HFF-Myc (cell line): ENCODE measurements at places on chromosomes 3 and 15.
A peak's percentile ranks its signal among the peaks of the same experiment; 100 is the strongest.

DNA sequence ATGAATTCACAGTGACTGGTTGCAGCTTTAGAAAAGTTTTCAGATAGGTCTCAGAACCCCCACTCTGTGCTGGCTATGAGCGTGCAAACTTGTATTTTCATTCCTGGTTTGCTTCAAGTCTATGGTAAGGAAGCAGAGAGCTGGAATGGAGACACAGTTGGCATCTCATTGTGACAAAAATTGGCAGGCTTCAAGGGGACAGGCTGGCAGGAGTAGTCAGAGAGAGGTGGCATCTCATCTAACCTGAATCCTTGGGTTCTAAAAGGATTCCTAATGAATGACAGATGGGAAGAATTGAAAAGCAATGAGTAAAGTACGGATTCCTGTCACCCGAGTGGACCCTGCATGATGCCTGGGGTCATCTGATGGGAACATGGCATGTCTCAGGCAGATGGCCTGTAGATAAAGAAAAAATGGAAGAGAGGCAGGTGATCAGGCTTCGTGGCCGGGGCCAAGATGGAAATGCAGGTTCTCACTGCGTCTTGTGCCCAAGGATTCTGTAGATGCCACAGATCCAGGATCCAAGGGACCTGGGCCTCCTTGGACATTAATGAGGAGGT, 89.4 kb upstream of the ABHD17C start:
- no peak for DNase-seq

- no peak for DNase-seq
Observed at GRCh38 chr15:59335207-59335786, 37.4 kb downstream of the MYO1E start.

GRCh38 chr3:64354221-64354620, 129.0 kb upstream of the PRICKLE2 start:
- DNase-seq, result no peak

- DNase-seq, result no peak
Observed at GRCh38 chr3:36800533-36801116, 36.3 kb upstream of the DCLK3 start.

DNA sequence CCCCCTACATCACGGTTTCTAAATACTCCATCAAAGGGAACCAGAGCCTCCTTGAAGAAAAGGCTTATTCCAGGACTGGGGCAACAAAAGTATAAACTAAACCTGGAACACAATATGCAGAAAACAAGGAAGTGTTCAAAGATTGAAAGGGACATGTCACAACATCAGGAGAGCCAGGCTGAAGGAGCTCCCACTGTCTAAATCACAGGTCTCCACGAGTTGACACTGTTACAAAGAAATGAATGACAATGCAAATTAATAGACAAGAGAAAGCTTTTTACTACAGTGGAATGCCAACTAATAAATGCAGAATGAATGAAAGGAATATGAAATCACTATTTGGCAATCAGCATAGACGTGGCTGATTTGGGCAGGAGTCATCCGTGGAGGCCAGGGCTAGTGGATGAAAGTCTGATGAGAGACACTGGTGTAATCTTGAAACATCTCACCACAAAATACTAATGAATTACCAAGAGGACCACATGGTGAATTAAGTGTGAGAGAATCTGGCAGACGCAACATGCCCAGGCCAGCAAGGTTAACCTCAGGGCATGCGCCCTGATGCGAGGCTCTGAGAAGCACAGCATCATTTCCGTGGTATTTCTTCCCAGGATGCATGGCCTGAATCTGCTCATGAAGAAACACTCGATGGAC, 123.8 kb upstream of the TJP1 start:
- DNase-seq, result no peak

GRCh38 chr3:140251678-140252077, 316.7 kb downstream of the CLSTN2 start:
- no peak for DNase-seq

- no peak for DNase-seq
Observed at GRCh38 chr3:47362701-47363100, 18.1 kb upstream of the PTPN23 start.

DNA sequence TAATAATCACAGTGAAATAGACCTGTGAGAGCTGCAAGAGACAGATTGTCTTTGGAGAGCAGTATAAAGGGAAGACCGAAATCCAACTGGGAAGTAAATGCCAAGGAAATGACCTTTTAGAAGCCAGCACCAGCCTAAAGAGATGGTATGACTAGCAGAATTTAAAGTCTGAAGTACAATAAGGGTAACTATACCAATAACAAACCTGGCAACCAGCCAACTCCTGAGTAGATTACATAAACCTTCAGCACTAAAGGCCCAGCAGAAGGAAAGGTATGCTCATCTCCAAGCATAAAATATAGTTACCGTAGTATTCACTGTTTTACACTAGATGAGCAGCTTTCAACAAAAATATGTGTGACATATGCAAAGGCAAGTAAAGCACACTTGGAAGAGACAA, 155.1 kb upstream of the SATB1 start:
- DNase-seq, result no peak

GRCh38 chr3:10164546-10165393, at the start of gene IRAK2:
TSS of gene IRAK2 (plus strand) at chr3:10164919. CDS start at chr3:10164955, 36 bp downstream.
- no peak for DNase-seq

DNA sequence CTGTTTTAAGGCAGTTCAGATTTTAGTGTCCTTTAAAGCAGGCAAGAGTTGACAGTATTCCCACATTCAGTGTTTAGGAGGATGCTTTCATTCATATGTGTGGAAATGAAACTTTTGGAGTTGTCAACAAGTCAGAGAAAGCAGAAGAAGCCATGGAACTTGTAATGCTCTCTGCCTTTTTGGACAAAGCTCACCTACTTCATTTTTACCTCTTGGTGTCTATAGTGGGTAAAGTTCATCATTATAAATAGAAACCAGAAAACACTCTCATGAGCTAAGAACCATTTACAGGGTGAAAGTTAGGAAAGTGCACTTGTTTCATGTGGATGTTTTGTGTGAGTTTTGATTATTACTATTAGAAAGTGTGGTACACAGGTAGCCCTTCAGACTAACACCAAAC, 9.2 kb upstream of the NFKBIZ start:
- DNase-seq, result no peak

- DNase-seq, result no peak
Observed at GRCh38 chr15:66110864-66111263, 142.7 kb downstream of the MEGF11 start.

GRCh38 chr15:80507638-80508316, 103.6 kb downstream of the ARNT2 start:
- DNase-seq, result peak; percentile 90

GRCh38 chr3:134974624-134975023, 179.6 kb downstream of the EPHB1 start:
- no peak for DNase-seq

DNA sequence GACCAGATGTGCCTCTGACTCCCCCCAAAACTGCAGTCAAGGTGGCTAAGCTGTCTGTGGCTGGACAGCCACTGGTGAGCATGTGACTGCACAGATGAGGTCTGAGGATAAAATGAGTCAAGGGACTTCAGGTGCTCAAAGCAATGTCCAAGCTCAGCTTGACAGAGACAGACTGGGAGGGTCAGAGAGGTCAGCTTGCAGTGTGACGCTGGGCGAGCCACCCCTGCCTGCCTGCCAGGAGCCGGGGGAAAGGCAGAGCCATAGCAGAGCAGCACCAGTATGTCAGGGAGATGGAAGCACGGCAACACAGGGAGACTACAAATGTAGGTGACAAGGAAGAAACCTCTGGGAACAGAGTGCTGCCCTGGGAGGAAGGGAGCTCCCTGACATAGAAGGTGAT, 399.4 kb downstream of the OCA2 start:
- DNase-seq, result no peak

DNA sequence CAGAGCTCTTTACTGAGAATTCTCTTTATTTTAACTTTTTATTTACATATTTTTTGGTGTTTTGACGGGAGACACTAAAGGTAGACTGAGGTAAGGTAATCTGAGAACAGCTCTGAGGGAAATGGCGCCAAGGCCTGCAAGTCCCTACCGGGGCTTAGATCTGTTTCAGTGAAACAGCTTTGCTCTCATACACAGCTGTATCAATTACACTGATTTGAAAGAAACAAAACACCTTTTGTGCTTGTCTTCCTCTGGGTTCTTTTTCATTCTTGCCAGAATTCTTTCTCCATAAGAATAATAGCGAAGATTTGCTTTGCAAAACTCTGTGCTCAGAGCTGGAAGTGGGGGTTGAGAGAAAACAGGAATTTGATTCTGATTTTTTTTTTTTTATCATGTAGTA, 79.5 kb upstream of the PEX5L start:
- no peak for DNase-seq

DNA sequence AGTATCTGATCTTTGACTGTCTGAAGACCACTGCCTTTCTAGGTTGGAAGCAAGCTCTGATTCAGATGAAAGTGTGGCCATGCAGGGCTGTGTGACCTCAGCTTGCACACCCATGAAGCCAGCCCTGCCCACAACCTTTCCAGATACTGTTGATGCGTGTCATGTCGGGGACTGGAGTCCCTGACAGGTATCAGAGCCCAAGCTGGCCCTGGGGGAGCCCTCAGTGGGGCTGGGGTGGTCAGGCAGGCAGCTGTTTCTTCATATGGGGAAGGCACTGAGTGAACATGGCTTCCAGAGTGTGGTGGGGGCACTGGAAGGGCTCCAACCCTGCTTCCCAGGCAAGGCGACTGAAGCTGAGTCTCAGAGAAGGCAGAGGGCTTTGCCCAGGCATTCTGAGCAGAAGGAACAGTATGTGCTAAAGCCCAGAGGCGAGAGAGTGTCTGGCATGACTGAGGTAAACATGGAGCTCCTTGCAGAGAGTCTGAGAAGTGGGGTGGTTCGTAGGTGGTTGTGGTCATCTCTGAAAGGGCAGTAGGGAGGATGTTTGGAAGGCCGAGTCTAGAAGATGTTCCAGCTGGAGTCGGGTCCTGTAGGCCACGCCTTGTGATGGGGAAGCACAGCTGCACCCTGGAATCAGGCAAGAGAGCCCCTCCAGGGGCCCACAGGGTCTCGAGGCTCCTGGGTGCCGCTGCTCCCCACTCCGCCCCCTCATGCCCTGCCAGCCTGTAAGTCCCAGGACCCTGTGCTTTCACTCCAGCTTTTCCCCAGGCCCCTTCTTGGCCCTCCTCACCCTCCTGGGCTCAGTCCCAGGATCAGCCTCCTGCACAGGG, 122.2 kb downstream of the EEFSEC start:
- no peak for DNase-seq

DNA sequence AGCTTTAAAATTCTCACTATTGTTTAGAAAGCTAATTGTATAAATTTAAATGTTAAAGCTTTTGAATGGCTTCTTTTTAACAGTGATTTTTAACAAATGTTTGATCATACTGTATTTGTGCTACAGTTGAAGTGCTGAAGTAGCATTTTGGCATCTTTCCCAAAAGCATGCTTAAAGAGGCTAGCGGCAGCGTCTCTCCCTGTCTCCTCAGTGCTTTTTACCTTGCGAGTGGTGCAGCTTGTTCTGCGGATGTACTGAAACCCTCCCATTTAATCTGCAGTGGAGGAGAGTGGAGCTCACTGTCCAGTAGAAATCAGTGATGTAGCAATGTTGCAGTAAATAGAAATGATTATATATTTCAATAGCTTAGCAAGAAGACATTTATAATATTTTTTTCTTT, 43.7 kb downstream of the LRRC49 start:
- no peak for DNase-seq

DNA sequence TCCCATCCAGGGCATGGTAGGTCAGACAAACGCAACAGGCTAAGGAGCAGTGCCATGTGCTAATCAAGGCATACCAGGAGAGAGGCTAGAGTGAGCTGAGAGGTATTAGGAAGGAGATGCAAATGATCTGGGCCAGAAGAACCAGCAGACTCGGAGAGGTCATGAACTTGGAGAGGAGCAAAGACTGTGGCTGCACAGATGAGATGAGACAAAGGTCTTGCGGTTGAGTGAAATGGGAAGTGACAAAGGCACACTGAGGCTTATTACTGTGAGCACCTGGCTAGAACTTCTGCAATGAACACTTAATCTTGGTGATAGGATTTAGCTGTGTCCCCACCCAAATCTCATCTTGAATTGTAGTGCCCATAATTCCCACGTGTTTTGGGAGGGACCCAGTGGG, 380.2 kb downstream of the ULK4 start:
- no peak for DNase-seq

GRCh38 chr3:44510000-44510368, 32.5 kb upstream of the ZNF445 start:
- peak; percentile 5 for DNase-seq

GRCh38 chr3:43132193-43132592, 26.3 kb upstream of the POMGNT2 start:
- no peak for DNase-seq

DNA sequence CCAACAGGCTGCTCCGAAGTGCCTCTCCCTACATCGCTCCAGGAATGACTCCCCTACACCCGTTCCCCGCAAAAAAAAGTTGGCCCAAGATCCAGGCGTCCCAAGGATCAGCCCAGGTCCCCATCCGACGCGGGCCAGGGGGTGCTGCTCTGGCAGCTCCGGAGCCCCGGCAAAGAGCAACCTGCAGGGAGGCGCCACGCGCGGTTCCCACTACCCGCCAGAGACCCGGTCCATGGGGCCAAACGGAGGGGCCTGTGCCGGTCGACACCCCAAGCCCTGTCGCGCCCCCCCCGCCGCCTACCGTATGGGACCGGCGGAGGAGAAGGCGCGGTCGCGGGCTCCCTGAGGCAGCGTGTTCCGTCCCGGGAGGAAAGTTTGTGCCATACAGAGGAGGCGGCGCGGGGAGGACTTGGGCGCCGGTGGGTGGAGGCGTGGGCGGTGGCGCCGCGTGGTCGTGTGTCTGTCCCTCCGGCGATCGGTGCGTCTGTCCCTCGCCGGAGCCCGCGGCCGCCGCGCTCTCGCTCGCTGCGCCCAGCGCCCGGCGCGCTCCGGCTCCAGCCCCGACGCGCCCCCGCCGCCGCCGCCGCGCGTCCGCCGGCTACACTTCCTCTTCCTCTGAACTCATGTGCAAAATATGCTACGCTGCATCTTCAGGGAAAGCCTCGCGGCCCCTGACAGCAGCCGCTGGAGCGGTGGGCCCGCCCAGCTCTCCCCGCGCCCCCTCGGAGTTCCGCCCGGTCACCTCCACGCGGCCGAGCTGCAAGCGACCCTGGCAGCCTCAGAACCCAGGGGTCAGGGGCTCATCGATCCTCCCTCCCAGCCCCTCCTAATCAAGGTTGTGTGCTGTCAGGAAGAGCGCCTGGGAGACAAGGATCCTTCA, at the start of gene RFTN1:
Gene RFTN1 (minus strand): TSS at position 559 of the 880 bp plus-strand sequence. CDS start 19,830 bp downstream, outside the sequence.
- no peak for DNase-seq

GRCh38 chr3:183577346-183577745, 21.8 kb upstream of the KLHL6 start:
- no peak for DNase-seq
